ENCODE measurements at places on chromosomes 6 and 20.

DNA sequence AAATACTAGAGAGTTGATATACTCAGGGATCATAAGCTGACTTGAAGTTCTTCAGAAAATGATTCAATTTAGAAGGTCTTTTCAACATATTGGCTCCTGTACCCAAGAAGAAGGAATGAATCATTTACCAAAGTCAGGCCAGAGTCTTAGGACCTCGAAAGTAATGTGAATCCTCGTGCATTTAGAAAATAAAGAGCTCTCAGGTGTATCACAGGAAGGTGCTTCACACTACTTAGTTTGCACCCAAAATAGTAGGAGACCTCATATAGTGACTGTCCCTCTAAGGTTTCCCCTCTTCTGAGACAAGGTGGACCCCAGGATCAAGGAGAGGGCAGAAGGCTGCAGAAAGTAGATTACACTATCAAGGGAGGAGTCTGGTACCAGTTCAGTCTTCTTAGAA, 71.8 kb downstream of the F13A1 start:
- no peak for DNase-seq

GRCh38 chr20:50133474-50134217, 19.9 kb downstream of the PEDS1 start:
- DNase-seq: no peak

GRCh38 chr6:154441995-154442310, 68.5 kb downstream of the CNKSR3 start:
- DNase-seq: no peak

GRCh38 chr20:5643936-5644335, 106.3 kb upstream of the SHLD1 start:
- DNase-seq: no peak

DNA sequence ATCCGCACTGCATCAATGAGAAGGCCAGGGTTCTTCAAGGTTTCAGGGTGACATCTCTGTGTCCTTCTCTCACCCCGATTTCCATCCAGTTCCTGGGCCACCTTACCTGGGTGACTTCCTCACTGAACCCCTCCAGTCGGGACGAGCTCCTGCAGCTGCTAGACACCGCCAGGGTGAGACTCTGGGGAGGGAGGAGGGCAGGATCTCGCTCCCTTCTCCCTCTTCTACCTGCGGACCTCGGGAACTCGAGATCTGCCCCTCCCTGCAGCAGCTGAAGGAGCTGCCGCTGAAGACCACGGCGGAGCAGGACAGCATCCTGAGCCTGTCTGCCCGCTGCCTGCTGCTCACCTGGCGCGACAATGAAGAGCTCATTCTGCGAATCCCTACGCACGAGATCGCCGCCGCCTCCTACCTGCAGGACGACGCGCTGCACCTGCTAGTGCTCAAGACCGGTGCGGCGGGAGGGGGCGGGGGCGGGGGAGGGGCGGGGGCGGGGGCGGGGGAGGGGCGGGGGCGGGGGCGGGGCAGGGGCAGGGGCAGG, 7.5 kb downstream of the CCM2L start:
- no peak for DNase-seq

GRCh38 chr6:4931530-4932227, 72.2 kb downstream of the RPP40 start:
- peak; percentile 84 for DNase-seq

Data from erythroblast (primary cell).